ENCODE measurements at places on chromosomes 4 and X.

- DNase-seq = no peak
These were observed 105.8 kb downstream of the RNF150 start for GRCh38 chr4:141027421-141027820.

- DNase-seq = no peak
These were observed 90.7 kb upstream of the DCLK2 start for GRCh38 chr4:149987330-149988086.

- peak; percentile 23 for DNase-seq
These were observed at the start of gene DCHS2 for GRCh38 chr4:154491341-154492271. DCHS2 (minus strand) TSS chr4:154491799; CDS start chr4:154491355, 444 bp downstream.

- no peak for DNase-seq
These were observed 50.1 kb downstream of the DHRSX start for GRCh38 chrX:2450681-2451080.

DNA sequence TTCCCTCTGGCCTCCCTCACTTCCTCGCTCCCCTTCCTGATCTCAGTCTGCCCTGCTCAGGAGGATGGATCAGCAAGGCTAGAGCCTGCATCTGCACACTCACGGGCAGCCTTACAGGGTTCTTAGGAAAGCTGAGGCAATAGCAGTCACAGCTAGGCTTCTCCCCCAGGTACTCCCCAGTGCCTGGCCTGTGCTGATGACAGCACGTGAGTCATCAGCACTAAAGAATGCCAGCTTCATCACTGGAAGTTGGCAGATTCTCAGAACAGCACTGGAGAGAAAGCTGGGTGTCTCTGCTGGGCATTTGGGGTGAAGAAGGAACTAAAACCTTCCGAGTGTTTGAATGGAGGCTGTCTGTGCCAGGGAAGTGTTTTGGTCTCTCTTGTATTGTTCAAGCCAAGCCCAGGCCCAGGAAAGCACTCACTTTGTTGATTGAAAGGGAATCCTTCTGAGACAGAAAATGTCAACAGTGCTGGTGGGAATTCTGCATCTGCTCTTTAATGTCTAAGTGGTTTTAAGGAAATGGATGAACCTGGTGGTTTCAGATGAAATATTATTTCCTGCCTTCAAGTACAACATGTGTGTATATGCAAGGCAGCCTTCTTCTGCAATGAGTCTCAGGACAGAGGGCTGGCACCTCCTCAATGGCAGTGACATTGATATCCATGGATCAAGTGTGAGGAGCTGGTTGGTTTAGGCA is 73.0 kb upstream of the SCOC start:
- no peak for DNase-seq

DNA sequence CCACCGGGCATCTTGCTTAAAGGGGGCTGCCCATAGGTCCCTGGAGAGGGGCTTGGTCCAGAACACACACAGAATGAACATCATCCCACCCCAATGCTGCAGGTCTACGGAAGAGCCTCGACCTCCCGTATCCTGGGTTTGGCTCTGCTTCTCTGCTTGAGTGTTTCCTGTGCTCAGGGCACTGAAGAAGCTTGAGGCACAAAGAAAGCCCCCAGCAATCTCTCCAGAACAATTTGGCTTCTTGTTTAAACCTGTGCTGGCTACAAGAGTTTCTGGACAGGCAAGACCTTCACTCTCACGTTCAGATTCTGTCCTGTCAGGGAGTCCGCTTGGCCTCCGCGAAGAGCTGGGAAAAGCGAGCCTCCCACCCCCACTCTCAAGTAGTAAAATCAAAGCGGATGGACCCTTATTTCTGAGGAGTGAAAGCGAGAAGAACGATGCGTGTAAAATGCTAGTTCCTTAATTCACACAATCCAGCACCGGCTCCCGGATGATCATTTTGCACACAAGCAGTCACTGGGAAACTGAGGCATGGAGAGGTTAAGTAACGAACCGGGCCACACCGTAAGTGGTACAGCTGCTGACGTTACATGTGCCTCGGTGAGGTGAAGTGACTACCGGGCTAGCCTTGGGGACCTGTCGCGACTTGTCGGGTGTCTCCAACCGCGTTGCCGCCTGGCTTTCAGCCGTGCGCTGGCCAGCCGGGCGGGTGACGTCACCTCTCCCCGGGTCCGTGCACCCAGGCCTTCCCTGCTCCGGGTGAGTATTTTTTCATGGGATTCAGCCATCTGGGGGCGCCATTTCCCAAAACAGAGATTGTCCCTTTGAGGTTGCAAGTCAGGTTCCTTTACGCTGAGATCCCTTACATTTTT is 3.1 kb upstream of the SFRP2 start:
- DNase-seq = peak; percentile 38

DNA sequence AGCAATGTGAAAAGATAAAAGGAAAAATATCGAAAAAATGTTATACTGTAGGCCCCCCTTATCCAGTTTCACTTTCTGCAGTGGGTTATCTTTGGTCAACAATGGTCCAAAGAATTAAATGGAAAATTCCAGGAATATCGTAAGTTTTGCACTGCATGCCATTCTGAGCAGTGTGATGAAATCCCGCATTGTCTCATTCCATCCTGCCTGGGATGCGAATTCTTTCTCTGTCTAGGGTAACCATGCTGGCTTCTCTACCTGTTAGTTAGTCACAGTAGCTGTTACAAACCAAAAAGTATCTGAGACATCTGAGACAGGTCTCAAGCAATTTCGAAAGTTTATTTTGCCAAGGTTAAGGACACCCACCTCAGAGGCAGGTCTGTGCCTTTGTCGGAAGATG is 170.3 kb downstream of the COX18 start:
- no peak for DNase-seq

- no peak for DNase-seq
These were observed 5.9 kb upstream of the ARSD start for GRCh38 chrX:2934715-2935710.

- no peak for DNase-seq
These were observed 12.1 kb upstream of the MAGEA11 start for GRCh38 chrX:149699761-149700160.

DNA sequence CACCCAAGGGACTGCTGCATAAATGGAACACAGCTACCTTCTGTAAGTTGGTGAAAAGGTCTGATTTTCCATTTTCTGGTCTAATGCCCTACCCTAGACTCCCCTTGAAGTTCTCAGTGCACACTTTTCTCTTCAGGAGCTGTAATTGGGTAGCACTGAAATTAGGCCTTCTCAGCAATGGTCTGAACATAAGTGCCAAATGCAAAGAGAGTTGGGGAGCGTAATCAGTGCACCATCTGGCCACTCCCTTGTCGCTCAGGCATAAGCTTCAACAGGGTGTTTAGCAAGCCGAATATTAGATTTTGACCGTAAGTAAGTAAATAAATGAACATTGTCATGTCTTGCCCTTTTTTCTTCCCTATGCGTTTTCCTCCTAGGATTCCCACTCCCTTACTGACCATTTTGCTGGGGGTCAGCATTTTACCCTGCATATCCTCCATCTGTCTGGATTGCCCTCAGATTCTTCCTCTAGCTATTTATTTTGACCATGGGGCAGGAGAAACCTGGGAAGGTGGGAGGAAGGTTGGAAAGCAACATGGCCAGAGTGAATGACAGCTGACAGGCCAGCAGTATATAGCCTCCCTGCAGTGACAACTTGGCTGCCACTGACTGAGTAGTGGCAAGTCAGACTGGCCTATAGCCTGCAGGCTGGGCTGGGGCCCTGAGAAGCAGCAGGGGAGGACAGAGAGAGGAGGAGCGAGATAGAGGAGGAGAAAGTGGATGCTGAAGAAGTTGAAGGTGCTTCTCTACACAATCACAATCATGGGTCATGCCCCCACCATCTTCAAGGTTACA is 2.7 kb downstream of the NHSL2 start:
- no peak for DNase-seq

DNA sequence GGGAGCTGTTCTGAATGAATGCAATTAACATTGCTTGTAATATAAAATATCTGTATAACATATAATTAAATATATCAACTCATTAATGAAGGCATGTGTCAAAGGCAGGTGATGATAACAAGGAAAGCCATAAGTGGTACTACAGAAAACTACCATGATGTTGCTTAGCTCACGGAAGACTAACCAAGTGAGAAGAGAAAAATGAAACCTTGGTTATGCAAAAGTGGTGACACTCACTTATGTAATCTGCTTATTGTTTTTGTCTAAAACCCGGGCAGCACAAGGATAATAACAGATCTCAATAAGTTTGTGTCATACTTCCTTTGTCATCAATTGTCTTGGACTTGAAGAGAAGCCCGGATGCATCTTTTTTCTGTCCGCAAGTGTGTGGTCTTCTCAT is 156.4 kb downstream of the HS6ST2 start:
- DNase-seq = no peak

DNA sequence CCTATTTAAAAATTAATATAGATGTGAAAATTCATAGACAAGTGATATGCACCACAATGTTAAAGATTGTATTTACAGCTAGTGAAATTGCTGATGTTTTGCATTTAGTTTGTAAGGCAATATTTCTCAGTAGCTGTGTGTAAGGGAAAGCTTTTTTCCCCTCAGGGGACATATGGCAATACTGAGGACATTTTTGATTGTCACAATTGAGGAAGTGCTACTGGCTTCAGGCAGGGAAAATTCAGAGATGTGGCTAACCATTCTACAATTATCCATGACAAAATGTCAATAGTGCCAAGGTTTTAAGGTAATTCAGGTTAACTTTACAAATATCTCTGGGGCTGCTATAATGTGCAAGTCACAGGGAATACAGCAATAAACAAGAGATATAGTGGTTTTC is 66.1 kb upstream of the IL15 start:
- no peak for DNase-seq

DNA sequence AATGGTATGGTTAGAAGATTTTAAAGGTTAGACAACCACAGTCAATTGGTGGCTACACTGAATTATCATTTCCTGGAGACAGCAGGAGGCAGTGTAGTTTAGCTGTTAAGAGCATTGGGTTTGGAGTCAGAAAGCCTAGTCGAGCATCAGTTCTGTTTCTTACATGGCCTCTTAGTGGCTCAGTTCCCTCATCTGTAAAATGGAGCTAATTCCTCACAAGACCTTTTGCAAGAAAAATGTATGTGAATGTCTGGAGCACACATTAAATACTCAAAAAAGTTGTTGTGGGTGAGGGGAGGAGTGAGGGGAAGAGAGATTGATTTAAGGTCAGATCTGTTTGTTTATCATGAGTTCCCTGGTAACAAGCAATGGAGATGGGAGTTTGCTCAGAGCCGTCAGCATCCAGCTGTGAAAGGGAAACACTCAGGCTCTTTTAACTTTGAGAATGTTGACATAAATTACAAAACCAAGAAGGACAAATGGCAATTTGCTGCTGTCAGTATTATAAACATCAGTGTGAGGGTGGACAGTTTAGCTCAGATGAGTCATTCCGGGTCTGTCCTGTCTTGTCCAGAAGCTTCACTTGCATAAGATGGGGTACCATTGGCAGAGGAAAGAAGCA is 98.2 kb upstream of the PGRMC2 start:
- no peak for DNase-seq

GRCh38 chr4:112714922-112715901 is 78.3 kb downstream of the LARP7 start:
- no peak for DNase-seq

DNA sequence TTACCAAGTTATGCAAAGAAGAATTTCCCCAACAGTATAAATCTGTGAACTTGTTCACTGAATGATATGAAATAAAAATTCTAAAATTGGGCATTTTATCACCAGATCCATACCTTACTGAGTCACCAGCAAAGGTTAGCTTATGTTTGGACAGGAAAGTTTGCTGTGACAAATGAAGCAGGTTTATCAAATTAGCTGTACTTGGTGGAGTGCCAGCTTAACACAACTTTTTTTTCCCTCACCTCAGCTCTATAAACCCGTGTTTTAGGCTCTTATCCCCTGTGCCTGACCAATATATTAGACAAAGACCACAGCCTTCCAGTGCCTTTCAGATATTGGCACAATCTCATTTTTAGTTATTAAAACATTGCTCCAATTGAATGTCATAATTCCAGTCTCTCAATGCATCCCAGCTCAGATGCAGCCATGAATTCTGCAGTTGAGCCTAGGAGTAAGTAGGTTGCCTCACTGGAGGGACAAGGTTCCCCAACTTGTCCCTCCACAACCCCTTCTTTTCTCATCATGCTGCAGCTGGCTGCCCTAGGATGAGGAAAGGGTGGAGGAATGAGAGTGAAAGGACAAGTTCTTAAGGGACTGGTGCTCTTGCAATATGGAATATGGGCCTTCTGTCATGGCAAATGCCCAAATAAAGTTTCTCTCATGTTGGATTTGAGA is 27.0 kb upstream of the PDGFC start:
- DNase-seq = no peak

- no peak for DNase-seq
These were observed 90.2 kb upstream of the FAM241A start for GRCh38 chr4:112055100-112055499.

DNA sequence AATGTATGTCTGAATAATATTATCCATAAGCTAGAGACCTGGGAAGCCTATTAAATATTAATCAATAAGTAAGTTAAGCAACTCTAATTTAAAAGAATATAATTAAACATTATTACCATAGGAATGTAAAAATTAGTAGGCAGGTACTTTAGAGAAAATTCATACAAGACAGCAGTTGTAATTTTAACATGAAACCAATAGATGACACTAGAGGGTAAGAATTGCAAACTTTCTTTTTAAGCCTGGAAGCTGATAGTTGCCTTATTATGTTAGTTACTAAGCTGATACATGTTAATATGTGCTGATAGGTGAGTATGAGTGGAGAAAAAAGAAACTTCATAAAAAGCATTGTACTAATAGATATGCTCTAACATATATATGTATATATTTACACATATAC is 1157.4 kb downstream of the FAM133A start:
- DNase-seq = peak; percentile 2

DNA sequence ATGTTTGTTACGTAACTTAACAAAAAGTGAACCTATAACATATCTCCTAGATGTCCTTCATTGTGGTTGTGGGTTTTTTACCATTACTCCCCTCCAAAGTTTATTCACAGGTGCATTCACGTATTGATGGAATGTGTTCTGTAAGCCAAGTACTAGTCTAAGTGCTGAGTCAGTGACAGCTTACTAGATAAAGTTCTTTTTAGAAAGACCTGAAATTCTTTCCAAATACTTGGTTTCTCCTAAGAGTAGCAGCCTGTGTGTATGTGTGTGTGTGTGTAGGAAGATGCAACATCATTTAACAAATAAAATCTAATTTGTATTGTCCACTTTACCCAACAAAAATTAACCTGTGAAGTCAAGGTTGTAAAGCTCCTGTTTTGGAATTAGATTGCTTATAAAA is 22.1 kb downstream of the NAP1L5 start:
- DNase-seq = no peak

DNA sequence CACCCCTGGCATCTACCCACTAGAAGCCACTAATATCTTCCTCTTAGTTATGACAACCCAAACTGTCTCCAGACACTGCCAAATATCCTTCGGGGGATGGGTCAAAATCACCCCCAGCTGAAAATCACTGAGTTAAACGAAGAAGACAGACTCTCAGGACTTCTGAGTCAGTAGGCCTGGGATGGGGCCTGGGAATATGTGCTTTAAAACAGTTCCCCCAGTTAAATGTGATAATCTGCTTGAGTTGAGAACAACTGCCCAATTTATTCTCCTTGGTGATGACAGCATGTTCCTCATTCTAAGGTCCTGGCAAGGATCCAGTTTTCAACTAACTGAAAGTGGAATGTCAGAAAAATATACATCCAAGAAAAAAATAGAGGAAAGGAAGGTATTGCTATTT is 52.4 kb downstream of the CBLL2 start:
- no peak for DNase-seq

Data from activated CD4-positive, alpha-beta T cell treated with anti-CD3 and anti-CD28 coated beads, Interleukin-2, Interleukin-6, amounts not matched to agents 100 ng/mL and 50 ng/mL, durations not matched to agents 16 hours and 8 hours (primary cell).